Tongue (tissue), 3 donors: ENCODE measurements at places on chromosomes 4 and X.

DNA sequence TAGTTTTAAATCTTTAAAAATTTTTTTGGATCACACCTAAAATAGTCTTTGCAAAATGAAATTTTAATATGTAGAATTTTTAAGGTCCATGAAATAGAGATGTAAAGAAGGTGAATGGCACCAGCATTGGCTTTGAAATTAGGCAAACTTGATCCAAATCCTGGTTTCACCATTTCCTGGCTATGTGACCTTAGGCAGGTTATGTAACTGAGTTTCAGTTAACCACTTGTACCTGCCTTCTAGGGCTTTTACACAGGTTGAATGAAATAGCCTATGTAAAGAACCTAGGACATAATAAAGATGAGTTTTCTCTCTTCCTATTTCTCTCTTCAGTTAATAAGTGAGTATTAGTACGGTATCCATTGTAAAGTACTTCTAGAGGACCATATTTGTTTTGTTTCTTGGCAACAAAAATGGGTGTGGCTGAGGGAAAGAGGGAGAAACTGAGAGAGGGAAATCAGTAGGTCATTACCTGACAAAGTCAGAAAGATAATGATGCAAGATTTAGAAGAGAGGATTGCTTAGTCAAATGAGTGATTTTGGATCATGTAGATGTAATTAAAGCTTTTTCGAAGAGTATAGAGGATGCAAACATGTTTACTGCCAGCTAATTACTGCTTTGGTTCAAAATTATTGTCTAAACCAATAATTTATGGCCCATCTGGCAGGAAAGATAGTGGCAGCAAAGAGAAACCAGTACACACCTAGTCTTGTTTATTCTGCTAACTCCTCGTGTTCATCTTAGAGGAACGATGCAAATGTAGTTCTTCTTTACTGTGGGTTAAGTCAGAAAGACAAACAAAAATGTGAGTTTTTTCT, 81.9 kb downstream of the PDLIM5 start:
- DNase-seq, result no peak

DNA sequence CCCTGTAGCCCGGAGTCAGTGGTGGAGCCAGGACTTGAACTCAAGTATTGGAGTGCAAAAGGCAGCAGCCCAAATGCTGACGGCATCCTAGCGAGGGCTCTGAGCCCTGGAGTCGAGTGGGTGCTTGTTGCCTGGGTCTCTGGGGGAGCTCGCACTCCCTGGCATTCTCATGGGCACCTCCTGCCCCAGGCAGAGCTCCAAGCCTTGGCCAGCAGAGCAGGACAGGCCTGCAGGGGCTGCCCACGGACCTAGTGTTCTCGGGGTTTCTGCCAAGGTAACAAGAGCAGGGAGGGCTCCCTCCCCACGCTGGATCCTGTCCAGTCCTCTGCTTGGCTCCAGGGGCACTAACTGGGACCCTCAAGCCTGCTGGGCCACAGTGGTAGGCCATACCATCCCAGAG, 17.6 kb upstream of the WFS1 start:
- DNase-seq, result no peak

DNA sequence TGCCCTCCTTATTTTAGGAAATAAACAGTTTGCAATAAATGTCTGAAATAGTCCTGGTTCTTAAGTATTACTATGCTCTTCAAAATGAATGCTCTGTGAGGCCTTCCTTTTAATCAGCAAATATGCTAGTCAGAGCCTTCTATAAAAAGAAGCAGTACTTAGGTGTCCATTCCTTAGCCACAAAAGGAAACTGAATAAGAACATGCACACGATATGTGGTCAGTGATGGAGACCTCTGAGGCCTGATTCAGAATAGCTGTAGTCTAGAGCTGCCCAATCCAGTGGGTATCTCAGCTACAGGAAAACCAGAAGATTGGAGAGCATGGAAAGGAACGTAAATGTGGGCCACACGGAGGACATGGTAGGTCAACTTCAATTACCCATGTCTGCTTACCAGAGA, 141.8 kb downstream of the RASL11B start:
- no peak for DNase-seq

DNA sequence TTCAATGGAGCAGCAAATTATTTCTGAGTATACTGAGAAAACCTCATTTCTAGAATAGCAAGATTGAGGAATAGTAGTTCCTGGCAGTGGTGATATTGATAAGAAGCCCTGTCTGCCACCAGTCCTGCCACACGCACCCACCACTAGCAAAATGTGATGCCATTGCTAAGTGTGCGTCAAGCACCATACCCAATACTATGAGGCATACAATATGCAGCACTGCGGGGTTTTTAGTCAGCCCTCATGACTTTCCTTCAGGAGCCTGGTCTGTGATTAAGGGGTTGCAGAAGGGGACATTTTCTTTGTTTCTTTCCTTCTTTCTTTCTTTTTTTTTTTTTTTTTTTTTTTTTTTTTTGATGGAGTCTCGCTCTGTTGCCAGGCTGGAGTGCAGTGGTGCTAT, 128.7 kb upstream of the USP38 start:
- no peak for DNase-seq
